Activated T-helper 17 cell treated with anti-CD3 and anti-CD28 coated beads, Interleukin-2, amount 50 U/mL, for 72 hours (primary cell): ENCODE measurements at places on chromosomes 16 and 17.
A peak's percentile ranks its signal among the peaks of the same experiment; 100 is the strongest.

GRCh38 chr17:61294286-61294685, 105.4 kb upstream of the TBX2 start:
- ATAC-seq = no peak

GRCh38 chr16:10871157-10871991, 5.6 kb upstream of the CIITA start:
- peak; percentile 90 for ATAC-seq

DNA sequence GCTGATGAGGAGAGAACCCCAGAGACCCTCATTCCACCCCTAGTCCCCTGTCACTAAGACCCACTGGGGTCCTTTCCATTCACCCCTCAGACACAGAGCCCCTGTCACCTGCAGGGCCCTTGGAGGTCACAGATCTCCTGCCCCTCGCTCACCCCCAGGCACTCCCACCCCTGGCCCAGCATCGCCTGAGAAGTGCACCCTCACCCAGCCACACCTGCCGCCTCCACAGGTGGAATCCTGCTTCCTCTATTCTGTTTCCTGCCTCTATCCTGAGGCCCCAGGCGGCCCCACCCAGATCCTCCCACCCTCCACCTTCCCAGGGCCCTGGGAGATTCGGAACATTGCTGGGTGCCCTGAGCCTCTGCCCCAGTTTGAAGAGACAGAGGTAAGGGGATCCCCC, 13.8 kb upstream of the KRT17 start:
- no peak for ATAC-seq

GRCh38 chr16:82625066-82625968, 1.5 kb upstream of the CDH13 start:
- ATAC-seq = no peak

- no peak for ATAC-seq
Measured at GRCh38 chr17:78621720-78622490, 44.7 kb upstream of the DNAH17 start.

DNA sequence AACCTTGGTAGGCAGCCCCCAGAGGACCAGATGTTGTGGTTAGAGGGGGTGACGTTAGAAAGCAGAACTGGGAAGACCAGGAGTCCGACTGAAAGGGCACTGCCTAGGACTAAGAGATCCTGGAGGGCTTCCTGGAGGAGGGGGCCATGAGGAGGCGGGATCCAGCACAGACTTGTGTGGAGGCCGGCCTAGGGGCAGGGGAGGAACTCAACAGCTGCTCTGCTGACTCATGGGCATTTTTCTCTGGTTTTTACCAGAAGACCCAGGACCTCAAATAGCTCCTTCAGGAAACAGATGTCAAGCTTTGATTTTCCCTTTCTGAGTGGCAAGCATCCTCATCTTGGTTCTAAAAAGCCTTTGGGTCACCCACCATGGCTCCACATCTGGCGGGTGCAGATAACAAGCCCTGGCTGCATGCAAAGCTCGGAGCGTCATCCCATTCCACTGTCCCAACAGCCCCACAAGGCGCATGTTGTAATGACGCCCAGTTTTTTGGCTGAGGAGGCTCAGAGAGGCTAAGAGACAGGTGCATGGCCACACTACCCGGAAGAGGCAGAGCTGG, 29.0 kb downstream of the IL21R start:
- no peak for ATAC-seq

- peak; percentile 81 for ATAC-seq
Measured at GRCh38 chr16:57023541-57024249, 34.3 kb downstream of the NLRC5 start.

DNA sequence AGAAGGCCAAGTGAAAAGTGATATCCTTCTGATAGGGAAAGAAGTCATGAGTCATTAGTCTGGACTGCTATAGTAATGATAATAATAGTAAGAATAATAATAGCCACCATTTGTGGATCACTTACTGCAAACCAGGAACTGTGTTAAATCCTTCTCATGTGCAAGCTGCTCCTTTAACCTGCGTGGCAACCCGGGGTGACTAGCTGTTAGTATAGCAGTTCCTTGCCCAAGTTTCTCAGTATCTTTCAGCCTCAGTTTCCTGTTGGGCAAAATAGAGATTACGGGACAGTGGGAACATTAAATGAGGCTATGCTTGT, 129.5 kb downstream of the CDH13 start:
- no peak for ATAC-seq

GRCh38 chr17:38455288-38455915, 27.1 kb downstream of the ARHGAP23 start:
- no peak for ATAC-seq

- no peak for ATAC-seq
Measured at GRCh38 chr16:50310308-50311133, 44.2 kb downstream of the ADCY7 start.

- no peak for ATAC-seq
Measured at GRCh38 chr16:85079785-85080570, 32.3 kb downstream of the CIBAR2 start.

- no peak for ATAC-seq
Measured at GRCh38 chr17:78135858-78136500, 5.4 kb downstream of the TMC8 start.
